ENCODE measurements at places on chromosomes 6 and 20.

- DNase-seq: no peak
Observed at GRCh38 chr6:20918868-20919267, 384.6 kb downstream of the CDKAL1 start.

GRCh38 chr20:38049800-38050199 is 16.3 kb downstream of the RPRD1B start:
- DNase-seq: no peak

DNA sequence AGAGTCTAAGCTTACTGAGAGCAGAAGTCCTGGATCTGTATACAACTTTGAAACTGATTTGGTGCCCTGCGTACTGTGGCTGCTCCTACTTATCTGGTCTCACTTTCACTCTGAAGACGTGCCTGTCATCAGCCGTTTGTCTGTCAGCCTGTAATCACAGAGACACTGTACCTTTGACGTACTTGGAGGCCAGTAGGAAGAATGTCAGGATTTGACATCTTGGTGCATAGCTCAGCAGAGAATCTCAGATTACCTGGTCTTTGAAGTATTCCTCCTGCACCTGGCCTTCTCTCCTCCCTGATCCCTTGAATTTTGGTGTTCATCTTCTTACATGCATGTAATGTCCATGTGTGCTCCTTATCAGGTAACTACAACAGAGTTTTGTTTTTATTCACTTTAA is 37.7 kb downstream of the DSE start:
- no peak for DNase-seq

- peak; percentile 46 for DNase-seq
Observed at GRCh38 chr20:32685541-32686529, 12.1 kb upstream of the C20orf203 start.

- DNase-seq: no peak
Observed at GRCh38 chr6:27890445-27891319, 21.5 kb downstream of the OR2B2 start.

DNA sequence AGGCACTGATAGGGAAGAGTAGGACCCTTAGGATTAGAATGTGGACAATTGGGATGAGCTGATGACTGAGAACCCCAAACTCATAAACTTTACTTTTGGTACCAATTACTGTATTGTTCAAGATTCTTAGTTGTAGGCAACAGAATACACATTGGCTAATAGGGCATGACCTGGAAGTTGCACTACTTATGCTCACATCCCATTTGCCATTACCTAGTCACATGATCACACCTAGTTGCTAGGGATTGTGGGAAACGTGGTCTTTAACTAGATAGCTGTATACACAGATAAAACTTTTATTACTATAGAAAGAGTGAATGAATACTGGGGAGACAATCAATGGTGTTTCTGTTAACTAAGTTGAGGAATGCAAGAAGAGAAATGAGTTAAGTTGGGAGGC is 113.4 kb upstream of the AKIRIN2 start:
- DNase-seq: no peak

GRCh38 chr6:33061987-33062386 is 11.5 kb downstream of the HLA-DPA1 start:
- DNase-seq: no peak

DNA sequence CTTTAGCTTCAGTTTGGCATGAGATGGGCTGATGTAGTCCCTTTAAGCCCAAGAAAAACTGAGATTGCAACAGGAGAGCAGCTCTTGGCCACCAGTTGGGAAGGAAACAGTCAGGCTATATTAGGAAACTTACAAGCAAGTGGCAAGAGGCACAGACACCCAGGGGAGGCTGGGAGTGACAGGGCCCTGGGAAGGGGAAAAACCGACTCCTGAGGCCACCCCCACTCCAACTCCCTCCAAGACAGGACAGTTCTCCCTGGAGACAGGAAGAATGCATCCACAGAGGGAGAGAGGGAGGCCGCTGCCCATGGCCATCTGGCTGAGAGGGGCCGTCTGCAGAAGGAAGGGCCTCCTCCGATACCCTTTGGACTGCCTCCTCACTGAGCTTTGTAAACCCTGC is 20.5 kb downstream of the JPH2 start:
- peak; percentile 48 for DNase-seq

DNA sequence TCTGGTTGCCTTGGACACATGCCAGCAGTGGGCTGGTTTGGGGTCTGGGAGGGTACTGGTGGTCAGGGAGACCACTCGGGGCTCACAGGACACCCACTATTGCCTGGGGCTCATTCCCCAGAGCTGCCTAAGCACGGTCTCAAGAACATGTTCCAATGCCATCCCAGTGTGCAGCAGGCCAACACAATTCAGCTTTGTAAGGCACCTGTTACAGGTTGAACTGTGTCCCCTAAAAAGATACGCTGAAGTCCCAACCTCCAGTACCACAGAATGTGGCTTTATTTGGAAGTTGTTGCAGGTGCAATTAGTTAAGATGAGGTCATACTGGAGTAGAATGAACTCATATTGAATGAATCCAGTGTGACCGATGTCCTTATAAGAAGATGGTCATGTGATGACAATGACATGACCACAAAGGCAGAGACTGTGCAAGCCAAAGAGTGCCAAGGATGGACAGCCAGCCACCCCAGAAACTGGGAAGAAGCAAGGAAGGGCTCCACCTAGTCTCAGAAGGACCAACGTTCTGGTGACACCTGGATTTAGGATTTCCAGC is 13.5 kb upstream of the MAS1 start:
- DNase-seq: no peak

DNA sequence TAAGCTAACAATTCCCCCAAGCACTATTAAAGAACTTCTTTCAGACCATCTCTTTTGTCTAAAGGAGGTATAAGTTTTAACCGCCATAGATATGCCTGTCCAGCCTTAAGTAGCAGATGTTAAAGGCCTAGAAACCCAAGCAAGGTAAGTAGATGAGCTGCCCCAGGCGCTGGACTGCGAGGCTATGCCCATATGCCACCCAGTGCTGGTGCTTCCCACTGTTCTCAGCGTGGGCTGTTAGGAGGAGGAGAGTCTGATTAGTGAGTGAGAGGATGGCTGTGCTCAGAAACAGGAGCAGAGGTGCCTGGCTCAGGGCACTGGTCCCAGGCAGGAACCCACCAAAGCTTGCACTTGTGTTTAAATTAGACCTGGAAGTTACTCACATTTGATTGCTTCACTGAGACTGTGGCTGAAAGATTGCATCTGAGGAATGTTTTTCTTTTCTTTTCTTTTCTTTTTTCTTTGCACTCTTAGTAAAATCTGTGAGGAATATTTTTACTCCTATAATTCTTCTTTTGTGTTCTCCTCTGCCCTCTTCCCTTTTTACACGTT is 32.2 kb downstream of the PRPH2 start:
- no peak for DNase-seq

- no peak for DNase-seq
Observed at GRCh38 chr6:2369606-2370005, 124.2 kb upstream of the GMDS start.

GRCh38 chr6:121867095-121867494 is 431.6 kb downstream of the GJA1 start:
- DNase-seq: no peak

DNA sequence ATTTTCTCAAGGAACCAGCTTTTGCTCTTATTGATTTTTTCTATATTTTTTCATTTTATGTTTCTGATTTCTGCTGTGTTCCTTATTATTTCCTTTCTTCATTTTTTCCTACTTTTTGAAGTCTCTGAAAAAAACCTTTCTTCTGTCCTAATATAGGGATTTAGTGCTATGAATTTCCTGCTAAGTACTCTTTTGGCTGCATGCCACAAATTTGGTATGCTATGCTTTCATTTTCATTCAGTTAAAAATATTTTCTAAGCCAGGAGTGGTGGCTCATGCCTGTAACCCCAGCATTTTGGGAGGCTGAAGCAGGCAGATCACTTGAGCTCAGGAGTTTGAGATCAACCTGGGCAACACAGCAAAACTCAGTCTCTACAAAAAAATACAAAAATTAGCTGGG is 30.6 kb downstream of the SIRPD start:
- DNase-seq: no peak

- no peak for DNase-seq
Observed at GRCh38 chr6:85403331-85404015, 46.4 kb upstream of the NT5E start.

DNA sequence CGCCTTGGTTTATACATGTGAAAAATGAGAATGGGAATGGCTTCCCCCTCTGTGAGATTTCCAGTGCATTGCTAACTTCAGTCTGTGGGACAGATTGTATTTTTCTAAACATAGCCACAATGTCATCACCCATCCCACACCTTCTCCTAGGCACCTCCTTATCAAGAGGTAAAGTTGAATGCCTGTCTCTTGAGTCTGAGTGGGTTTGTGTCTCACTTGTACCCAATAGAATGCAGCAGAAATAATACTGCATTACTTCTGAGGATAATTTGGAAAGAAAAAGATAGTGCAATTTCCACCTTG is 27.9 kb downstream of the RIN2 start:
- no peak for DNase-seq

- DNase-seq: no peak
Observed at GRCh38 chr6:119649531-119649930, 300.0 kb upstream of the MAN1A1 start.

DNA sequence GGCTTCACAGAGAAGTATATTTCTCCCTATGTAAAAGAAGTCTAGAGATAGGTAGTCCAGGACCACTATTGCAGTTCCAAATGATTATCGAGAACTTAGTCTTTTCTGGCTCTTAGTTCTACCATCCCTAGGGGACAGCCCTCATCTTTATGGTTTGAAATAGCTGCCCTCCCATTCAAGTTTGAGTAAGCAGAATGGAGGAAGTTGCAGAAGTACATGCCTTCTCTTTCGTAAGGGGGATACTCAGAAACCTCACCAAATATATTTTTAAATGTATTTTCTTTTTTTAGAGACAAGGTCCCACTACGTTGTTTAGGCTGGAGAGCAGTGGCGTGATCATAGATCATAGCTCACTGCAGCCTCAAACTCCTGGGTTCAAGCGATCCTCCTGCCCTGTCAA is 236.8 kb upstream of the RREB1 start:
- DNase-seq: no peak

DNA sequence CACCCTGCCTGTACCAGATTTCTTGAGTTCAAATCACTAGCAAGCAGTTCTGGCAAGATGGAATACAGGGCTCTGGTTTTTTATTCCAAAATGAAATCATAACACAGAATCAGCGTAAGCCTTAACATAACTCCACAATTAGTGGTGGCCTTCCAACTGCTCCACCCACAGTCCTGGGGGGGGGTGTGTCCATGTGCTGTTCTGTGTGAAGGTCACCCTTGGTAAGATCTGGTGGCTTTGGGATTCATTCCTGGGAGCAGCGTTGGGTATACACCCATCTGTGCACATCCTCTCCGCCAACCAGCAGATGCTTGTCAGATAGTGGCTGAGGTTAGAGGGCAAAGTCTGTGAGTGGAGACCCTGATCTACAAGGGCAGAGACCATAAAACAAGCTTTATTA is 49.9 kb upstream of the CD83 start:
- no peak for DNase-seq

DNA sequence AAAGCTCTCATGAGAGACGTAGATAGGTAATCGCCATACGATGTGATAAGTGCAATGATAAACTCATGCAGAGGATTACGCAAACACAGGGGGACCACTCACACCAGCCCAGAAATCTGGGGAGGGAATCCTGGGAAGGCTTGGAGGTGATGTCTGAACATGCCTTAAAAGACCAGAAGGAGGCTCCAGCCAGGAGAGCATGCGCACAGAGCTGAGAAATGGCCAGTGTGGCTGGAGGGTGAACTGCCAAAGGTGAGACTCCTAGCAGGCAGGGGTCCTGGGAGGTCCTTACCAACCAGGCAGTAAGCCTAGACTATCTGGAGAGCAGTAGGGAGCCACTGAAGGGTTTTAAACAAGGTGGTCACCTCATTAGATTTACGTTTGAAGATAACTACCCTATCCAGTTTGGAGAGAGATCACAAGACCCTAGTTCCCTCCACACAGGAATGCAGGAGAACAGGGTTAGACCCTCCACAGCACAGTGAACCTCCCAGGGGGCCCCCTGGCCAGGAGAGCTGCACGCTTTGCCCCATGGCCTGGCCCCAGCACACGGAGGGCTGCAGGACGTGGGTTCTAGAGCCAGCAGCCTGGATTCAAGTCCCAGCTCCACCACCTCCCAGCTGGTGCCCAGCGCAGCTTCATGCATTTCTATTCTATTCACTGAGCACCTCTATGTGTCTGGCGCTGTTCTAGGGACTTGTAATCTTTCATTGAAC is 13.1 kb downstream of the MDFI start:
- no peak for DNase-seq

DNA sequence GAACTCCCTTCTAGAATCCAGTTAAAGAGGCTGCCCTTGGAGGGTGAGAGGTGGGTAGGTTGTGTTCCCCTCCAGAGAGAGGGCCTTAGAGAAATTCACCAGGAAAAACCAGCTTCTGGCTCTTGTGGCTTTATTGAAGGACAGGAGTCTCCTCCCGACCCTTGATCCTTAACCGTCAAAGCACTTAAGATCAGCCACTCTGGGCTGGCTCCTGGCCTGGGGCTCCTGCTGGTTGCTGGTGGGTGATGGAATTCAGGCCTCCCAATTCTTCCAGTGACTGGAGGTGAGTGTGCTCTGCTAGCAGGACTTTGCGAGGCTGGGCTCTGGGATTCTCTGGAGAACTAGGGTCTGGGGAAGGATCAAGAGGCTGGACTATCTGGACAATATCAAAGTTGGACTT is 75.6 kb upstream of the LGSN start:
- DNase-seq: no peak

- DNase-seq: no peak
Observed at GRCh38 chr6:89045576-89045975, 35.0 kb upstream of the PNRC1 start.

DNA sequence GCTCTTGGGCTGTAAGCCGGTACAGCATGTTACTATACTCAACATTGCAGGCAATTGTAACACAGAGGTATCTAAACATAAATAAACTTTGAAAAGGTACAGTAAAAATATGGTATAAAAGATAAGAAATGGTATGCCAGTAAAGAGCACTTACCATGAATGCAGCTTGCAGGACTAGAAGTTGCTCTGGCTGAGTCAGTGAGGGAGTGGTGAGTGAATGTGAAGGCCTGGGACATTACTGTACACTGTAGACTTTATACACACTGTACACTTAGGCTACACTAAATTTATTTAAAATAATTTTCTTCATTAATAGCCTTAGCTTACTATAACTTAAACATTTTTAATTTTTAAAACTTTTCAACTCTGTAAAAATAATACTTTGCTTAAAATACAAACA is 37.8 kb upstream of the ANKEF1 start:
- DNase-seq: no peak

DNA sequence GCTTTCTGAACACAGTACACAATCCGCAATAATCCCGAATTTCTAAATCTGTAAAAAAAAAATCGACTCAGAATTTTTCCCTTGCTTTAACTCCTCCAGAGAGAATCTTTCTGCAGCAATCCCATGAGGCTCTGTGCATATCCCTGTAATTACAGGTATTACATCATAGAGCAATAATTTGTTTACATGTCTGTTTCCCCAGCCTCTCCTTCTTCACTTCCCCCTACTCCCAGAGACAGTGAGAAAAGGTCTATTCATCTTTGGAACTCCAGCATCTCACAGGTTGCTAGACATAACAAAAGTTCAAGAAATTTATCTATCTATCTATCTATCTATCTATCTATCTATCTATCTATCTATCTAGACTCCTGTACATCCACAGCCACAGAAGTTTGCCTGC is 26.0 kb downstream of the KLHL31 start:
- no peak for DNase-seq
